ENCODE measurements at places on chromosomes 3 and 15.

GRCh38 chr15:68228143-68228970 is 1.2 kb downstream of the CLN6 start:
- DNase-seq = no peak

- no peak for DNase-seq
Observed at GRCh38 chr3:62601238-62602070, 228.1 kb upstream of the FEZF2 start.

GRCh38 chr3:114389156-114389555 is 95.3 kb downstream of the TIGIT start:
- peak; percentile 46 for DNase-seq

DNA sequence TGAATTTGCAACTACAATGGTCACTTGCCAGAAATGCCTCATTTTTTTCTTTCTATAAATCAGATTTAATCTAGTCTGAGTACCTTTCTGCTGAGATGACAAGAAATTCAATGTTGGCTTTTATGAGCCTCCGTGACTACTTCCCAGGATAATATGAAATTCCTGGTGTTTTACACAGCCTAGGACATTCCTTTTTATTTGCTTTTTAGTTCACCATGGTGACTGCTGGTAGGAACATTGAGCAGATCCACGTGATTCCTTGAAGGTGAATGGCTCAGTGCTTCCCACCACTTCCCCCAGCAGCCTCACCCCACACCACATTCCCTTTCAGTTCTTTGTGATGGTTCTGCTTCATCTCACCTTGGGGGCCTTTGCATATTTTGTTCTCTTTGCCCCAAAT is 4.3 kb upstream of the NPTN start:
- DNase-seq = no peak

GRCh38 chr15:78456426-78456825 is 18.4 kb downstream of the IREB2 start:
- DNase-seq = no peak

DNA sequence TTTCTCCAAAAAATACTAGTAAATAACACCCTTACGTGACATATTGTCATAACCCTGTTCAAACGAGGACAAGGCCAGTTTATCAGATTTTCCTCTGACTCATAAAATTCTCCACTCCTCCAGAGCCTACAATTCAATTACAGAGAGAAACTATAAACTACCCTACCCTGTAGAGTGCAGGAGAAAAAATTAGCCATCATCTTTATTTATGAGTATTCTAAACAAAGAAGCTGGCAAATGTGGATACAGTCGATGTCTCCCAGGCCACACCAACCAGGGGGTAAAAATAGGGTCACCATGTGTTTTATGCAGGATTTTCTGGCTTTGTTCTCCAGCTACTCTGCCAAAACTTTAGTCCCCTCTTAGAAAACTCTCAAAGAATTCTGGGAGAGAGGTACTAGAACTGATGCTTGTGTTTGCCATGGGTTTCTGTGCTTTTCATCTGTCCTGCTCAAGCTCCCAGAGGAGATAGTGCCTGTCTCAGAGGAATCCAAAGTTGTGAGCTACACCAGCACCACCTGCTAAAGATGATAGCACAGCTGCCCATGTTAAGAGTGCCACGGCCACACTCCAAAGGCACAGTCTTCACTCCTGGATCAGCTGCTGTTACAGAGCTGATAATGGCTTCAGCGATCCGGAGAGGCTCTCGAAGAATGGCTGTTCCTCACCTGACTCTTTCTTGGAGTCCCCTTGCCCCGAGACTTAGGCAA is 150.2 kb downstream of the IMPG2 start:
- no peak for DNase-seq

- no peak for DNase-seq
Observed at GRCh38 chr3:102980355-102980696, 545.5 kb downstream of the ZPLD1 start.

GRCh38 chr3:117565777-117566176 is 856.2 kb downstream of the TUSC7 start:
- DNase-seq = no peak

Measured in CD4-positive, alpha-beta memory T cell (primary cell).